ENCODE measurements at places on chromosomes 2 and 18.

GRCh38 chr2:45274250-45274926 lies 265.1 kb upstream of the SIX2 start:
- no peak for DNase-seq

- no peak for DNase-seq
Observed at GRCh38 chr18:26656431-26656943, 108.1 kb upstream of the KCTD1 start.

DNA sequence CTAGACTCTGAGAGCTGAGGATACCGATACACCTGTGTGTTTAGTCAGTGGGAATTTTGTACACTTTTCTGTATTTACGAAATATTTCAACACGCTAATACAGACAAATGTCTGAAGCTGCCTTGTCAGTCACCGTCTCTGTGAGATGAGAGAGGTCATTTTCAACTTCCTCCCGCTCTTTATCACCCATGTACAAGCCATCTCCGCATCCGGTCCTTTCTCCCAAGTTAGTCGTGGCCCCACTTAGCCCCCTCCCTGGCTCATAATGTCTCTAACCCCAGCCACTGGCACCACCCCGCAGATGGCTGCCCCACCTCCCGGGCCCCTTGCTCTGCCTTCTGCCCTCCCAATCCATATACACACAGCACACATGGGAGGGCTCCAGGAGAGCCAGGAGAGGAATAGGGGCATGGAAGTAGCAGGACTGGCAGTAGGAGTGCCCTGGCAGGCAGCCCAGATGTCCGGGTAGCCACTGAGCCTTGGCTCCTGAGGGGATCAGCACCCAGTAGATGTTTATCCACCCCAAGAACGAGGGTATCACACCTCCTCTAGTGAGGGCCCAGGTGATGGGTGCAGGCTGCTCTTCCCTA lies 2.0 kb upstream of the RUFY4 start:
- no peak for DNase-seq

DNA sequence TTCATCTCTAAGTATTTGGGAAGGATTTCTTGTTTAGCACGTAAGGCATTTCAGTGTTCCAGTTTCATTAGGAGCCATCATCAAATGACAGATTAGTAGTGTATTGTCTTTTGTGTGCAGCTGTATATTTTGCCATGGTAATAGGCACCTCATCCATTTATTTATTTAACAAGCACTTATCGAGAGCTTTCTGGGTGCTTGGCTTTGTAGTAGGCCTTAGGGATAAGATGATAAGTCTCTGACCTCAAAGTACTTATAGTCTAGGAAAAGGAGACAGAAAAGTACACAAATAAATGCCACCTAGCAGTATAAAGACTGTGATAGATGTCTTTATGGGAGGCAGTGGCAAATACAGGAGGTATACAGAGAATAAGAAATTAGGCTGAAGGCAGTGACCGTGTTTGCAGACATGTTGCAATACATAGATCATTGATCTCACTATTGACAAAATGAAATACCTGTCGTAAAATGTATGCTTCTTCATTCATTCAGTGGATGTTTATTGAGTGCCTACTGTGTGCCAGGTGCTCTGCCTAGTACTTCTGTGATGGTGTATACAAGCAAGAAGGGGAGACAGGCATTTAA lies 265.9 kb downstream of the SETBP1 start:
- no peak for DNase-seq

DNA sequence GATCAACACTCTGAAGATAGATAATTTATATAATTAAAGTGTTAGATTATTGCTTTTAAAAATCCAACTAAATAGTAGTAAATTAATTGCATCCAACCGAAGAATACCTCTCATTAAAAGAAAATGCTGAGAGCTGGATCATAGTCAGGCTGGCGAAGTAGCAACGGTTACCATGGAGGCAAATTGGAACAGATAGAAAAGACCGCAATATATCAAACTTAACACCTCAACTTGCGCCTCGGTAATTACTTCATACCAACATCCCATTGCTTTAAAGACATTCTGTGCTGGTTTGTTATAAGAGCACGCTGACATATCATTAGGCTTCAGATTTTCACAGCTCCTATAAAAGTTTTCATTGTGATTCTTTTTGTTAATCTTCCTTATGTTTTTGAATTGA lies 183.8 kb upstream of the ZC3H15 start:
- no peak for DNase-seq

DNA sequence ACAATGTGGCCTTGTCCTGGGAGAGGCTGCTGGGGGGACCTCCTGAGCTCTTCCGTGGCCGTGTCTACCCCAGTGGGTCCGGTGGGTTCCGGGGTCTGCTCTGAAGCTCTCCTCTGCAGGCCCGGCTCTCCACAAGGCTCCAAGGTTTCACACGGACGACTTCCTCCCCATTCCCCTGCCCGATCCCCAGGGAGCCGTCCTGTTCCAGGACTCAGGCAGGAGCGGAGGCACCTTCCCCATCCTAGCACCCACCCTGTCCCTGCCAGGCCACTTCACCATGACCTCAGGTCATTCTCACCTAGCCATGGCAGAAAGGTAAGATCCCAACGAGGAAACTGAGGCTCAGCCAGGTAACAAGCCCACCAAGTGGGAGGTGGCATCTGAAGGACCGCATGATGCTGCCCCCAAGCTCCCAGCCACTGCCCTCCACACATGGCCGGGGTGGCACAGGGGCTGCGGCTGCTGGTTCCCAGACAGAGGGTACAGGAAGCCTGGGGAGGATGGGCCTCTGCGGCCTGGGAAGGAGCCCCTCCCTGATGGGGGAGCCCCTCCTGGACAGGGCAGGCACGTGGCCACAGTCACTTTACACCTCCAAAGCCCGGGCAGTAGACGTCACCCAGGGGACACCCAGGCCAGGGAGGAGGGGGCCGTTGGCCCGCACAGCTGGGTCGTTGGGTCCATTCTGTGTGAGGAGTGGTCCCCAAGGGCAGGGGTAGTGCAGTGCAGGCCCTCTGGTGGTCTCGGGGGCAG lies 274.0 kb downstream of the NDUFA10 start:
- DNase-seq = no peak

GRCh38 chr2:142881619-142882018 lies 4.2 kb downstream of the KYNU start:
- DNase-seq = no peak

GRCh38 chr2:177315364-177315763 lies 50.8 kb upstream of the NFE2L2 start:
- no peak for DNase-seq

DNA sequence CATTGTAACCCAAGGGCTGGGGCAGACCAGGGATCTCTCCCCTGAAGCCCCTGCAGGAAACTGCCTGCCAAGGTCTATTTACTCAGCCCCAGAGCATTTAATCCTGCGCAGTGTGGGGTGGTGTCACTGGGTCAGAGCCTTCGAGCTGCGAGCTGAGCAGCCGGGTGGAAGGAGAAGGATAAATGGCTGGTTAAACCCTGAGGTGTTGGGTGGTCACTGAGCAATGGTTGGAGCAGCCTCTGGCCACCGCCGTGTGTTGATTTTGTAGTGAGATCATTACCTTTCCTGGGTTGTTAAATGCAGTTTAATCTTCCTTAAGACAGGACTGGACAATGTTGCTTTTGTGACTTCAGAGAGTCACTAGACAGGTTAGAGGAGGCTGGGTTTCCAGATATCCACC lies 98.1 kb downstream of the SETBP1 start:
- no peak for DNase-seq

DNA sequence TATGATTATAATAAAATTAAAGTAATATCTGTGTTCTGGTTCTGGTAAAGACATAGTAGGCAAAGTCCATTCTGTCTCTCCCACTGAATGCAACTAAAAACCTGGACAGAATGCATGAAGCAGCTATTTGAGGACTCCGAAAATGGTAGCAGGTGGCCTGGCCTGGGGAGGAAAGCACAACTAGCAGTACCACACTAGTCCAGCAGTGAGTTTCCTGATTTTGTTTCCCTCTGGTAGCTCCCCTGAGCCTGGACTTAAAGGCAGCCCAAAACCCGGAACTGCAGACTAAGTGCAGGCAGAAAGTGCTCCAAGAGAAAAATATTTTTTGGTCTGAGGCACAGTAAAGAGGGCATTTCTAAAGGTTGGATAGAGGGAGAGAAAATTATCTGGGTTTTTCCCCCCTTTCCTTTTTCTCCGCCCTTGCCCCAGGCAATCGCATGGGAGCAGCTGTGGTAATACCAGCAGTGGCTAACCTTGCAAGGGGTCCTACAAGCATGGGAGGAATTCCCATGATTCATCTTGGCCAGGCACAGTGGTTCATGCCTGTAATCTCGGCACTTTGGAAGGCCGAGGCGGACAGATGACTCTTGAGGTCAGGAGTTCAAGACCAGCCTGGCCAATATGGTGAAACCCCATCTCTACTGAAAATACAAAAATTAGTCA lies 32.3 kb downstream of the ASXL2 start:
- DNase-seq = no peak

Measured in stimulated activated CD8-positive, alpha-beta memory T cell treated with anti-CD3 and anti-CD28 coated beads, Interleukin-2, amount 100 ng/mL, for 1 hour (primary cell).